ENCODE measurements at places on chromosomes 4 and X.

DNA sequence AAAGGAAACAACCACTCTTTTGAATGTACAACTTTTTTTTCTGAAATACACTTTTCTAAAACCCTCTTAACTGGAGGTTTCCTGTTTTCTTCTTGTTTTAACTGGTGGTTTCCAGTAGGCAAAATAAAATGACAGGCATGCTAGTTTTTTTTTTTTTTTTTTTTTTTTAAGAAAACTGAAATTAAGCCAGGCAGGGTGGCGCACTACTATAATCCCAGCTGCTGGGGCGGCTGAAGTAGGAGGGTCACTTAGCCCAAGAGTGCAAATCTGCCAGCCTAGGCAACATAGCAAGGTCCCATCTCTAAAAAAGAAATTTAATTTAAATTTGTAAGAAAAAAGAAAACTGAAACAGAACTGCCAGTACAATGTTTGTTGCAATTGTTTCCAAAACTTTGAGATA, 44.0 kb downstream of the TMEM144 start:
- no peak for DNase-seq
- no peaks in the 10 kb centered on the region for H3K4me1 ChIP-seq
- no peak overlapping the region for H3K4me3 ChIP-seq

- no peak overlapping the region for H3K4me3 ChIP-seq
- no peak overlapping the region for H3K27ac ChIP-seq
- peaks cover 5% of the 10 kb centered on the region for H3K4me1 ChIP-seq
- peaks cover 10% of the 10 kb centered on the region for H3K27me3 ChIP-seq
- DNase-seq, result no peak
These were observed 42.5 kb downstream of the ZBTB49 start for GRCh38 chr4:4332529-4332928.

- H3K36me3 ChIP-seq, result no peaks in the 10 kb centered on the region
- no peak overlapping the region for H3K27ac ChIP-seq
- H3K4me1 ChIP-seq, result no peaks in the 10 kb centered on the region
- no peak for DNase-seq
These were observed 544.9 kb upstream of the CPXCR1 start for GRCh38 chrX:88202149-88202548.

- H3K27me3 ChIP-seq, result no peaks in the 10 kb centered on the region
- no peaks in the 10 kb centered on the region for H3K4me1 ChIP-seq
- no peaks in the 10 kb centered on the region for H3K36me3 ChIP-seq
- H3K4me3 ChIP-seq, result no peak overlapping the region
- no peak overlapping the region for H3K27ac ChIP-seq
- DNase-seq, result no peak
These were observed 218.9 kb downstream of the PCDH7 start for GRCh38 chr4:30939069-30939468.

DNA sequence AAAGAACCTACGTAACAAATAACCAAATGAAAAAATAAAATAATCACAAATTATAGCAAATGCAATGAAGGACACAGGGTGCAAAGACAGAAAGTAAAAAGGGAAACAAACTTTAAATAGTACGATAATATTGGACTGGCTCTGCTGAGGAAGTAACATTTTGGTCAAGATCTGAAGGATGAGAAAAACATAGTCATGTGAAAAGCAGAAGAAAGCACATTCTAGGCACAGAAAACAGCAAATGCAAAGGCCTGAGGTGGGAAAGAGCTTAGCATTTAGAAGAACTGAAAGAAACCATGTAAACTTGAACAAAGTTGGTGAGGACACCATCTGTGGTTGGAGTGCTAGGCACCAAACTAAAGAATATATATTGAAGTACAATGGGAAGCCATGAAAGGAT, 111.2 kb downstream of the PPP3CA start:
- no peak overlapping the region for H3K4me3 ChIP-seq
- no peaks in the 10 kb centered on the region for H3K27me3 ChIP-seq
- H3K4me1 ChIP-seq, result peaks cover 47% of the 10 kb centered on the region
- DNase-seq, result no peak

DNA sequence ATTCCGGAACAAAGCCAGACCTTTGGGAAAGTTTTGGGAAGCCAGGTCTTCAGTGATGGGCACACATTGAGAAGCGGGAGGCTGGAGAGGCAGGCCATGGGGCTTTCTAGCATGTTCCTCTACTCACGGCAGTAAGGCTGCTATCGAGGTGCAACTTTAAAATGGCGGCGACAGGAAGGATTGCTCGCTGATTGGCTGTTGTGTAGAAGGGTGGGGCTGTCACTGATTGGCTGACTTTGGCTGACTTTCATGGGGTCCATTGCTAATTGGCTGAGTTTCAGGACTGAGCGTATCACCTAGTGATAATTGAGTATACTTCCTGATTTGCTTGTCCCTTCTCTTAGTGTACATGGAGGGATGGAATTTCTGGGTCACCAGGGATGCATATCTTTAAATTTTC, 19.7 kb upstream of the GLOD5 start:
- H3K4me1 ChIP-seq, result peaks cover 7% of the 10 kb centered on the region
- H3K27ac ChIP-seq, result no peak overlapping the region
- H3K4me3 ChIP-seq, result no peak overlapping the region
- peaks cover 2% of the 10 kb centered on the region for H3K27me3 ChIP-seq

- DNase-seq, result no peak
- no peak overlapping the region for H3K4me3 ChIP-seq
- H3K27ac ChIP-seq, result no peak overlapping the region
- H3K27me3 ChIP-seq, result no peaks in the 10 kb centered on the region
- no peaks in the 10 kb centered on the region for H3K36me3 ChIP-seq
These were observed 66.7 kb upstream of the PRPS1 start for GRCh38 chrX:107561468-107562215.
